ENCODE measurements at places on chromosomes 4 and X. TPM values are rescaled to one million over a fixed set of nuclear protein-coding genes. Genes with fewer than 3 reads are reported as not detected.

- no peak overlapping the region for H3K27ac ChIP-seq
- H3K27me3 ChIP-seq, result peaks cover 5% of the 10 kb centered on the region
- no peak for DNase-seq
Observed at GRCh38 chrX:131650637-131651410, 107.0 kb downstream of the OR13H1 start.

GRCh38 chr4:182825786-182826185 lies 91.4 kb downstream of the DCTD start:
- no peak overlapping the region for H3K27ac ChIP-seq
- no peak for DNase-seq
- no peaks in the 10 kb centered on the region for H3K27me3 ChIP-seq
- no peak overlapping the region for H3K4me3 ChIP-seq
- peaks cover 9% of the 10 kb centered on the region for H3K4me1 ChIP-seq
- H3K36me3 ChIP-seq, result no peaks in the 10 kb centered on the region

GRCh38 chrX:35841872-35842271 lies 43.7 kb downstream of the MAGEB16 start:
- H3K4me1 ChIP-seq, result no peaks in the 10 kb centered on the region
- H3K27me3 ChIP-seq, result no peaks in the 10 kb centered on the region
- no peak overlapping the region for H3K27ac ChIP-seq
- DNase-seq, result no peak
- H3K4me3 ChIP-seq, result no peak overlapping the region
- no peaks in the 10 kb centered on the region for H3K36me3 ChIP-seq

DNA sequence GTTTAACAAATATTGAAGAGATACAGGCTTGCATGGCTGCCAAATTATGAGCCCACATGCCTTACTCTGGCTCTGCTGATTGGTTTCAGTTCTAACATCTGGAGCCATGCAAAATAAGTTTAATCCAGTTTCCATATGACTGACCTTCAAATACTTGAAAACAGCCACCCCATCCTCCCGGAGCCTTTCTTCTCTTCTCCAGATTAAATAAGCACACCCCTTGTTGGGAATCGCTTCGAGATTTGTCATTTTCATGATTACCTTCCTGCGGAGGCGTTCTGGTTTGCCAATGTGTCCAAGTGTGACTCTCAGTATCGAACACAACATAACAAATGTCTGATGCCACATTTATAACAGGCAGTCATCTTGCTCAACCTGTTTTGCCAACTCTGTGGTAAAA lies 101.6 kb upstream of the JADE1 start:
- H3K27ac ChIP-seq, result no peak overlapping the region
- H3K36me3 ChIP-seq, result no peaks in the 10 kb centered on the region
- H3K4me1 ChIP-seq, result peaks cover 16% of the 10 kb centered on the region
- no peaks in the 10 kb centered on the region for H3K27me3 ChIP-seq
- H3K4me3 ChIP-seq, result no peak overlapping the region
- DNase-seq, result no peak

- DNase-seq, result no peak
- no peaks in the 10 kb centered on the region for H3K4me1 ChIP-seq
- no peaks in the 10 kb centered on the region for H3K36me3 ChIP-seq
- H3K4me3 ChIP-seq, result no peak overlapping the region
Observed at GRCh38 chrX:32597777-32598176, 613.6 kb downstream of the DMD start.

The FRG2 gene
- polyA plus RNA-seq, result not detected

DNA sequence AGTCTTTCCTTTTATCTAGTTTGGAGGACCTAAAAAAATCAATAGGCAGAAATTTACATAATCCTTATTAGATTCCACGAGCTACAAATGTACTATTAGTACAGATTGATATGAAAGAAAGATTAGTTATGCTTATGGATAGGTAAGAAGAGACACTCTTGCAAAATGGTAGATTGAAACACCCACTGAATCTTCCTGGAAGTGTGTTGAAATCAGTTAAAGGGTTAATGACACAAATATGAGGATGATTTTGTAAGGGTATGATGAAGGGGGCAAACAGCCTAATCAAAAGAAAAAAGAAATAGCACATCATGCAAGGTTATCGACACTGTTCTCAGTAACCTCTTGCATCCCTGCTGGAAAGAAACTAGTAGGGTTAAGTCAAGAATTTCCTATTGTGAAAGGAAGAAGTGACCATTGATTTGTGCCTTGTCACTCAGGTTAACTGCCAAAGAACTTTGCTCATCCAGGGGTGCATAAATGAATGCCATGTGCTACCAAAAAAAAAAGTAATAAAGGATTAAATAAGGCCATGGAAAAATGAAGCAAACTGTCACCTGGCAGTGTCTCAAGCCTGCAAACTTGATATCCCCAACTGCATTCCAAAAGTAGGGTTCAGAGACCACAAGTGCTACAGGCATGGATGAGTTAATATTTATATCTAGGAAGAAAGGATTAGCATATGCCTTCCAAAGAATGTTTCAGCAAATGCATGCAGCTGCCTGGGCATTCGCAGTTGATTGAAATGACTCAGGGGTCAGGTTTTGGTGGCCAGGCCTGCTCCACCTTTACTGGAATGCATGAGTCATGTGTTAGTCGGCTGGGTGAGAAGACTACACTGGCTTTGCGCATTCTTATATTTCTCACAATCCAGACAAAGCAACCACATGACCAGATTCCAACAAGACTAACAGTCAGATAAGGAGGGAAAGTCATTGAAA lies 78.3 kb upstream of the ATXN3L start:
- no peaks in the 10 kb centered on the region for H3K4me1 ChIP-seq
- no peaks in the 10 kb centered on the region for H3K27me3 ChIP-seq
- no peaks in the 10 kb centered on the region for H3K36me3 ChIP-seq
- H3K27ac ChIP-seq, result no peak overlapping the region
- no peak for DNase-seq

DNA sequence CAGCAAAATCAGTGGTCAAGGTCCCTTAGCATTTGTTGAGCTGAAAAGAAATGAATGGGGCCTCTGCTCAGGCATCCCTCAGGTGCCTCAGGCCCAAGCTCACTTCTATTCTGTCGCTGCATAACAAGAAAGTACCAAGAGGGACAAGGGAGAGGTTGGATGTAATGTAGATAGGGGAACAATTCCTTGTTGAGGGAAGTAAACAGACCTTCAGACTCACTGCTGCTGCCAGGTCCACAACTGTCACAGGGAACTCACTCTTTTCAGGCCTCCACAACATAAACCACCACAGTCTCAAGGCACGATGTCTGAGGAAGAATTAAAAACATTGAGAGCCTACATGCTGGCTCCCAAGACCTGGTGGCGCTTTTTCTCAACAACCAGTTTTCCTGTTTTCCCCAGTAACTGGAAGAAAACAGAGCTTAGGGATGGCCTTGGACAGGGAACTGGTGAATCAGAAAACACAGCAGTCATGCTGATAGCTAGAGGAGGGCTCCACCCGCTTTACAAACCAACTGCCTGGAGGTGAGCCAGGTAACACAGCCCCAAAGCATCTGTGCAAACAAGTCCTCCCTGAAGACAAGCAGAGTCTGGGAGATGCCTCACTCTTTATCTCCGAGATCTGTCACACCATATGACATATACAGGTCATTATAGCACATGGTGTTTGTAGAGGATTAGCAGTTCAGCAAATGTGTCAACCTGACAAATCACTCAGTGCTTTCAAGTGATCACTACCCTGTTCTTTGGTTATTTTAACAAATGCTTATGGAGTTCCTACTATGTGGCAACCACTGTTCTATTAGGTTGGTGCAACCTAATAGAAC lies 14.3 kb upstream of the AWAT1 start:
- no peaks in the 10 kb centered on the region for H3K4me1 ChIP-seq
- no peak overlapping the region for H3K27ac ChIP-seq
- H3K27me3 ChIP-seq, result no peaks in the 10 kb centered on the region
- DNase-seq, result no peak
- no peak overlapping the region for H3K4me3 ChIP-seq

GRCh38 chr4:48913346-48913745 lies 6.8 kb upstream of the OCIAD2 start:
- no peaks in the 10 kb centered on the region for H3K36me3 ChIP-seq
- no peak overlapping the region for H3K27ac ChIP-seq
- H3K27me3 ChIP-seq, result no peaks in the 10 kb centered on the region
- no peak for DNase-seq
- H3K4me1 ChIP-seq, result peaks cover 5% of the 10 kb centered on the region

The TLR6 gene
- not detected for polyA plus RNA-seq

- no peak overlapping the region for H3K27ac ChIP-seq
- no peak overlapping the region for H3K4me3 ChIP-seq
- H3K27me3 ChIP-seq, result no peaks in the 10 kb centered on the region
- no peak for DNase-seq
Observed at GRCh38 chrX:95291561-95291960, 1393.1 kb upstream of the DIAPH2 start.

All from naive thymus-derived CD8-positive, alpha-beta T cell (primary cell).